ENCODE measurements at places on chromosomes 1 and 21.

DNA sequence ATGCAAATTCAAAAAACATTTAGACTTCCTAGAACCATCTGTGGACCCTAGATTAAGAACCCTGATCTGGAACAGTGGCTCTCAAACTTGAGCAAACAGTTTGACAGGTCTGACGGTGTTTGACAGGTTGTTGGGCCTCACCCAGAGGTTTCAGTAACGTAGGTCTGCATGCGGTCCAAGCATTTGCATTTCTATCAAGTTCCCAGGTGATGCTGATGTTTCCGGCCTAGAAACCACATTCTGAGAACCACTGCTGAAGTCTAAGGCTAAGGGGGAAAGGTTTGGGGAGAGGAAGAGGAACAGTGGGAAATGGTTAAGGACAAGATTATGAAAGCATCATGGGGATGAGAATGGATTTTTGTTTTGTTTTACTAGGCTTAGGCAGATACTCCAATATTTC is 48.6 kb downstream of the MDM4 start:
- no peak for DNase-seq

DNA sequence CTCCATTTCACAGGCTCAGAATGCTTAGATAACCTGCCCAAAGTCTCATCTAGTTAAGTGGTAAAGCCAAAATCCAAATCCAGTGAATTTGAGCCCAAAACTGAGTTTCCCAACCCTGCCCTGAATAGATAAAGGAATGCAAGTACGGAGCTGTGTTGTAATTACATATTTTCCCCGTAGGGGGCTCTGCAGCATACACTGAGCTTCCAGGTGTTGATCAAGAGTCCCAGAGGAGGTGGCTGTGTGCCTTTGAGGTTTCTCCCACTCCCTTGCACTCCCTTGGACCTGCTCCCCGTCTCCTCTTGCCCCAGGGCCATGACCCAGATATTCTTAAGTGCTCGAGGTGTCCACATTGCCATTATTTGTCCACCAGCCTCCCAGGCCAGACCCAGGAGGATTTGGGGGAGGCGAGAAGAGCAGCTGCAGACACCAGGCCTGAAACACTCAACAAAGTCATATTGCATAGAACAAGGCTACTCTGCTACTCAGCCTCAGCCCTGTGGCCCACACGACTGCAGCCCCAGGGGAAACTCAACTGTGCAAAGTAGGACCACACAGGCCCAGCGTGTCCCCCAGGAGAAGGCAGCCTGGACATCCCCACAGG is 18.4 kb upstream of the LY9 start:
- DNase-seq, result no peak

GRCh38 chr1:22711591-22712501 is 1.2 kb downstream of the EPHB2 start:
- no peak for DNase-seq

GRCh38 chr1:171816300-171816901 is 24.9 kb upstream of the DNM3 start:
- no peak for DNase-seq

DNA sequence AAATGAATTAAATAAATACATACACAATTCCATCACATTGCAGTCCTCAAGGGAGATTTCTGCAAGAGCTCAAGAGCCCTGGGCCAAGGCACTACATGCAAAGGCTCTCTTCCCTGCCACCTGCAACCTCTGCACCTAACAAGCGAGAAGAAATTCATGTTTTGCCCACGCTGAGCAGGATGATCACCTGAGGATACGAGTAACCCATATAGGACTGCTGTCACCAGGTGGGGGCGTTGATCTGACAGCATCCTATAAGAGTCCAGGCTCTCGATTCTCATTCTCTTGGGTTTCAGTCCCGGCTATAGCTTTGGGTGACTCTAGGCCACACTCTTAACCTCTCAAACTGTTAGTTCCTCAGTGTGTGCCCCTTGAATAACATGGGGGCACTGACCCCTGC is 18.7 kb upstream of the SPOCD1 start:
- DNase-seq, result no peak

DNA sequence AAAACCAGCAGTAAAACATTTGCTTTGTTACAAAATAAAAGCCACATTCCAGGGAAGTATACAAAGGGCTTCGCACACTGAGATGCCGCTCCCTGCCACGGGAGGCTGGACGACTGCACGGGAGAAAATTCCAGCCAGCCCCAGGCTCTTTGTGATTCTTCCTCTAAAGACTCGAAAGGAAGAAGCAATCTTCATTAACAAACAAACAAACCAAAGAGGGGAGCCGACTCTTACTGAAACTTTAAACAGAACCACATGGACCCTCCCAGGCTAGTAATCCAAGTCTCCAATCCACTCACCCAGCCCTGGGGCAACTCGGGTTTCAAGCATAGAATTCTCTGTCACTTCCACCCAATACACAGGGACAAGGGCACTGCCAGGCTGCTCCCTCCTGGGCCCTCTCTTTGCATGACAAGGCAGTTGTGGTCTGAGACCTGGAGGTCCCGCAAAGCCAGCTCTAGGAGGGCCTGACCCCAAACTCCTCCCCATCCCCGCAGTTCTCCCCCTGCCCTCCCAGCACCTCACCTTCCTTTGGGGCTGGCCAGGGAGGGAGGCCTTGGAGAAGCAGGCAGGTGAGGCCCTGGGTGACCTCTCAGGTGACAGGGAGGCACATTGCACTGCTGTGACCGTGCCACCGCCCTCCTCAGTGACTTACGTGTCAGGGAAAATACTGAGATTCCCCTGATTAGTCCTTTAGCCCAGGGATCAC is 26.6 kb upstream of the COL18A1 start:
- no peak for DNase-seq

DNA sequence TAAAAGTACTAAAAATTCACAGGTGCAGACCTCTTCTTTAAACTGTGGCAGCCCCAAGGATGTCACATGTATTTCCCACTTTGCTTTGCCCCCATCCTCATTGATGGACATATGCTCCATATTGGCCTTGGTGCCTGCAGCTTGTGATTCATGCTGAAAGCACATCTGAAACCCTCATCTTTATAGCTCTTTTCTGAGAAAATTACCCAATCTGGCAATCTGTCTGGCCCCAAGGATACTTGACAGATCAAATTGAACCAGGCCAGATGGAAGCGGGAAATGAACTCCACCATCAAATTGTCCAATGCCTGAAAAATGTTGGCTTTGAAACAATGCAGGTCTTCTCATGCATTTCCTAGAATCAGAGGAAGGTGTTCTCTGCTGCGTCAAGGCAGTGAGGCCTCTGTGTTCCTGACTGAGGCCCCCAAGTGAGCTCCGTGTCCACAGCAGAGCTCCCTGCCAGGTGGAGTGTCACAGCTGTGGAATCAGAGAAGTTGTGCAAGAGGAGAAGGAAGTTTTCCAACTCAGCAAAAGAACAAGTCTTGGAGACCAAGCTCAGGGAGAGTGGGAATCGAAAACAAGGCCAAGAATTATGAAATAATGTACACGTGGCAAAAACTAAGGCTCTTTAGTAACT is 323.7 kb downstream of the PLPP3 start:
- DNase-seq, result no peak

DNA sequence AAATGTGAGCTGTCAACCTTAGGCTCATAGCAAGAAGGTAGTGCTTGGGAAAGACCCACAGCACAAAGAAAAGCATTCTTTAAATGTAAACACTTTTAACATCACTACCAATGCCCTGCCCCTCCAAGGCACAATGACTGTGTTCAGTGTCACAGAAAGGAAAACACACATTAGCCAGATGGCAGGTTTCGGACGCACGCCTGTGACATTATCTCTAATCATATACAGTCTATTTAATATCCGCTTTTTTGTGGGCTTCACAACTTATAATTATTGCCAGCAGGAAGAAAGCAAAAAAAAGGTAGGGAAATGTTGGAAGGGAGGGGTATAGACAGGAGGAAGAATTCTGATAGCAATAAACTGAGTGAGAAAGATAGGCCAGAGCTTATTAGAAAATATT is 112.4 kb upstream of the BEND5 start:
- DNase-seq, result no peak

- no peak for DNase-seq
Measured at GRCh38 chr1:46549697-46550681, 1.5 kb downstream of the KNCN start.

DNA sequence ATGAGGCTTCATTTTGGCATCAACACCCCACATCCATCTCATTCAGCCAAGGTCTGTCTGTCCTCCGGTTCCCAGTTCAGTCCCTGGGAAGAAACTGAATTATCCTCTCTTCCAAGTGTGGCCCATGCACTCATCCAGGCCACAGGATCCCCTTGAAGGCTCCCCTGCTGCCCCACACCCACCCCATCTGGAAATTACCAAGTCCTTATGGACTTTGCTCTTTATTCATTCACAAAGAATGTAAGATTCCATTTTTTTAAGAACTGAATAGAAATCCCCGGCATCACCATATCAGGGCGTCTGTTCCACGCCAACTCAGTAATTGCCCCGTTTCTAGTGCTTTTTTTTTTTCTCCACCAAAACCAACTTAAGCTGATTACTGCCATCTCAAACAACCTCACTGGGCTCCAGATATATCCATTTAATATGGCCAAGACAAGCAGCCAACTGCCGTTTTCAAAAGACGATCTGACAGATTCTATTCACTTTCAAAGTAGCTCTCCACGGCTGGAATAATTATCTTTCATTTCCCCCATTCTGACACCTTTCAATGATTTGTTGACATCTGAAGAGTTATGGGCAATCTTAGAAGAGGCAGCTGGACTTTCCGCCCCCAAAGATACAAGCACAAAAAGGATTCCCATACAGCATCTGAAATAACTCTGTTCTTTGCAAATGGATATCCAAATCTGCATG is 55.9 kb downstream of the OLIG1 start:
- no peak for DNase-seq

GRCh38 chr1:167854184-167854583 is 59.8 kb downstream of the ADCY10 start:
- no peak for DNase-seq

- DNase-seq, result no peak
Measured at GRCh38 chr1:147072482-147073432, 99.5 kb downstream of the PRKAB2 start.

GRCh38 chr1:116092752-116093489 is 18.3 kb upstream of the MAB21L3 start:
- no peak for DNase-seq

GRCh38 chr1:242065813-242066212 is 66.9 kb upstream of the MAP1LC3C start:
- no peak for DNase-seq

- peak; percentile 8 for DNase-seq
Measured at GRCh38 chr1:150009604-150010392, 728 bp downstream of the OTUD7B start.

- DNase-seq, result peak; percentile 64
Measured at GRCh38 chr1:22131875-22132486, 10.9 kb downstream of the WNT4 start.

GRCh38 chr1:31801458-31801857 is 14.4 kb downstream of the SPOCD1 start:
- no peak for DNase-seq

DNA sequence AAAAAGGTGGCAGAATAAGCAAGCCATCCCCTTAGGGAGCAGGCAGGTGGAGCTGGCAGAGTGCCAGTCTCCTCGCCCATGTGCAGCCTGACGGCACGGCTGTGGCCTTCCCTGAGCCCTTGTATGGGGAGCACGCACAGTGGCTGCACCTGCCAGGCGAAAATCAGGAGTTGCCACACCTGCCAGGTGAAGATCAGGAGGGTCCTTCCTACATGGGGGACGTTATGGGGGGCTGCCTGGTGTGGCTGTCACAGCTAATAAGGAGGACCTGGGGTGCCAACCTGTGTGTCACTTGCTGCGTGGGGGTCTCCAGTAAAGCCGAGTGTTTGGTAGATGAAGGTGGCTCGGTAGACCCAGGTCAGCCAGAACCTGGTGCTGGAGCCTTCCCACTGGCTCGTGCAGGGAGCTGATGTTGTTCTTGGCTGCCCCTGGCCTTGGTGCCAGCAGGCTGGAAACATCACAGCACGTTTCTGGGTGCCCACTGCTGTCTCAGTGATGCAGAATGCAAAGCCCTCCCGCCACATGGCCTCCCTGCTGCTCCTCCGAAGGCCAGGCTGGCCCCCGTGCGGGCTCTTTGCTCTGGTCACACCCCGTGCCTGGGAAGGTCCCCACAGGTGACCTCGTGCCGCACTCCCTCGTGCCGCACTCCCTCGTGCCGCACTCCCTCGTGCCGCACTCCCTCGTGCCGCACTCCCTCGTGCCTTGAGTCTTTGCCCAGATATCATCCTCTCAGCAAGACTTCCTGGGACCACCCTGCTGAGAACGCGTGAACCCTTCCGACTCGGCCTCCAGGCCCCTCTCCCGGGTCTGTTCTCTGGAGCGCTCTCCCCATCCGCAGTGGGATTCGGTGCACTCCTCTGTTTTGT is 55.4 kb downstream of the SLC37A1 start:
- DNase-seq, result peak; percentile 17

GRCh38 chr21:33020558-33021100 is 5.1 kb upstream of the OLIG2 start:
- DNase-seq, result no peak

DNA sequence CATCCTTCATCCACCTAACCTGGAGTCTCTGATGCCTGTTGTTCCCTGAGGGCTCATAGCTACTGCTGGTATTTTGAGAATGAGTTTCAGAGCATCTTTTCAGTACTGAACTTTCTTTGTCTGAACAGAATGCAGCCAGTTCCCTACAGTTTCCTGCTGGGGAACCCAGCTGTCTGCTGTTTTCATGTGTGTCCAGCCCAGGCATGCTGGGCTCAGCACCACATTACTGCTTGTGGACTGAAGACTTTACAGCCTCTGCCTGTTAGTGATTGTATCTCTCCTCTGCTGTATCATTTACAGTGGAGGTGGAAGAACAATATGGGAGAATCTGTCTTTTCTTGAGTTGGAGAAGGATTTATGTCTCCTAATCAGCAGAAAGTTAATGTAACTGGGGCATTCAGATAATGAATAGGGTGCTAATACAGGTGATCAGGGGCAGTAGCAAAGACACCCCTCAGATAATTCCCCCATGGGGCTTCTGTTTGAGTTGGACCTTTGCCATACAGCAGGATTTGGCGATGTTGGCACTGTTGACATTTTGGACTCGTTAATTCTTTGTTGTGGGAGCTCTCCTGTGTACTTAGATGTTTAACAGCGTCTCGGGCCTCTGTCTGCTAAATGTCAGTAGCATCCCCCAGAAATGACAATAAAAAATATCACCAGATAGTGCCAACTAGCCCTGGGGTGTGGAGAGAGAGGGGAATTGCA is 207.7 kb downstream of the HHAT start:
- DNase-seq, result peak; percentile 70

All from NCI-H1092 (cell line).